NCI-H526 treated with DMSO at 0.1 percent for 48 hours (cell line): ENCODE measurements at places on chromosomes 3 and 15.

GRCh38 chr3:14389716-14390115 is 12.7 kb upstream of the SLC6A6 start:
- DNase-seq, result no peak

DNA sequence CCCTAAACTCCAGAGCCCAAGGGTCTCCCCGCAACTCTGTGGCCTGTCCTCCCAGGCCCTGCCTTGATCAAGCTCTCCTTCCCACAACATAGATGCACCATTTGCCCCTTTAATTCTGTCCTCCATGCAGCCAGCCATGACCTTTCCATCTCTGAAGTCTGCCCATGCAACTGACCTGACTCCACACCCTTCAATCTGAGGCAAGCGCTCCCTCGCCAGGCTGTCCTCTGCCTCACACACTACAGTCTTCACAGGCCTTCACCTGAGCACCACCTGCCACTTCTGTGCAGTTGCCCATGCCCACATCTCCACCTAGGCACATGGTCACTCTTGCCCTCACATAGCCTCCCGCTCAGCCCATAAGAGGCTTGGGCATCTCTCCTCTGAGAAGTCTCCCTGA is 244.0 kb downstream of the OCA2 start:
- no peak for DNase-seq

GRCh38 chr3:7254251-7254650 is 393.3 kb downstream of the GRM7 start:
- no peak for DNase-seq

DNA sequence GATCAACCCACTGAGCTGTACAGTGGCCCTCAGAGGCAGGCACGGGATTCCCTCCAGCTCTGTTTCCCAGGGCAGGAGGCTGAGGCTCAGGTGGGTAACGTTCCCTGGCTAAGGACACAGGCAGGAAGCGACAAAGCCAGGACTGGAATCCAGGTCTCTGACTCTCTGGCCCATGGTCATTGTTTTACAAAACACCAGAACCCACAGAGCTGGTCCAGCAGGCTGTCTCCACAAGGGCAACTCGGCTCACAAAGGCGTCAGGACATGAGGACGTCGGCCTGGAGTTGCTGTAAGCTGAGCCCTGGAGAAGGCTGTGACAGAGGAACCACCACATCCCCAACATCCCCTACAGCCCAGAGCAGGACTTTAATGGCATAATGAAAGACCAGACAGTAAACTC is 30.7 kb downstream of the NUP210 start:
- no peak for DNase-seq

DNA sequence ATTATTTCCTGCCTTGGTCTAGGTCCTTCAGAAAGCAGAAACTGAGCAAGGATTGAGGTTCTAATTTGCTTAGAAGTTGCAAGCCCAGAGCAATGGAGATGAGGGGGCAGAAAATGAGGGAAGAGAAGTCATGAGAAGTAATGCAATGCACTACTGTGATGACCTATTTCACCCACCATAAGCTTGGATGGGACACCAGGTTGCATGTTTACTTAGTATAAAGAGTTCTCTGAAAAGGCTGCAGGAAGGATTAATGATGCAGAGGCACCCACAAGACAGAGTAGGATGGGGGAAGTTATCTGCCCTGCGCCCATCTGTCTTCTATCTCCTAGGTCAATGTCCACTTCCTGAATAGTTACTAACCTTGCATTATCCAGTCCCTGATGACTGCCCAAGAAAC is 84.8 kb upstream of the SNRK start:
- DNase-seq, result no peak

- DNase-seq, result no peak
Observed at GRCh38 chr15:77975332-77976094, 102.0 kb downstream of the TBC1D2B start.

DNA sequence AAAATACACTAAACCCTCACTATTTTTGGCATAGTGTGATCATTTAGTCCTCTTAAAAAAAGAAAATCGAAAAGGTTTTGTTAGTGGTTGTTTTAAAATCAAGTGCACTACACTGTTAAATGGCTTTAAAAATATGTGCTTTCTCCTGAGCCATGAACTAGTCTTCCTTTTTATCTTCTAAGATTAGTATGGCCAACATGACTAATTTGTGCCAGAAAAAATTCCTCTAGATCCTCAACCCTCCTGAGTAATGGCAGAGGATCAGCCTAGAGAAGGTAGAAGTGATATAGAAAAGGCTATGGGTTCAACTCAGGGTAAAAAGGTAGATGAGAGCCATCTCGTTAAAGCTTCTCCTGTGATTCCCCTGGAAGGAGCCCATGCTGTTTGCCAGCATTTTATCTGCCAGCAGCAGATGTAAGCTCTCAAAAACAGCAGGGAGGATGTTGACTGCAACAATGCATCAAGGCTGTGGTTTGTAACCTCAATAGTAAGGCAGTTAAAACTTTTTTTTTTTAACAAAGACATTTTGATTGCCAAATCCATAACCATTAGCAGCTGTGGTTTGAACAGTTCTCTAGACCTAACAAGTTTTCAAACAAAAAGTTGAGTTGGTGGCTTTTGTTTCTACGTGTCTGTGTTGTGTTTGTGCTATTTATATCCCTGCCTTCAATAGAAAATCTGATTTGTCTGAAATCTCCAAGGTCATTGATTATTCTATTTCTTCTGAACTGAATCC is 30.2 kb upstream of the ZNF609 start:
- no peak for DNase-seq
